ENCODE measurements at places on chromosomes 6 and 20.
A peak's percentile ranks its signal among the peaks of the same experiment; 100 is the strongest.

DNA sequence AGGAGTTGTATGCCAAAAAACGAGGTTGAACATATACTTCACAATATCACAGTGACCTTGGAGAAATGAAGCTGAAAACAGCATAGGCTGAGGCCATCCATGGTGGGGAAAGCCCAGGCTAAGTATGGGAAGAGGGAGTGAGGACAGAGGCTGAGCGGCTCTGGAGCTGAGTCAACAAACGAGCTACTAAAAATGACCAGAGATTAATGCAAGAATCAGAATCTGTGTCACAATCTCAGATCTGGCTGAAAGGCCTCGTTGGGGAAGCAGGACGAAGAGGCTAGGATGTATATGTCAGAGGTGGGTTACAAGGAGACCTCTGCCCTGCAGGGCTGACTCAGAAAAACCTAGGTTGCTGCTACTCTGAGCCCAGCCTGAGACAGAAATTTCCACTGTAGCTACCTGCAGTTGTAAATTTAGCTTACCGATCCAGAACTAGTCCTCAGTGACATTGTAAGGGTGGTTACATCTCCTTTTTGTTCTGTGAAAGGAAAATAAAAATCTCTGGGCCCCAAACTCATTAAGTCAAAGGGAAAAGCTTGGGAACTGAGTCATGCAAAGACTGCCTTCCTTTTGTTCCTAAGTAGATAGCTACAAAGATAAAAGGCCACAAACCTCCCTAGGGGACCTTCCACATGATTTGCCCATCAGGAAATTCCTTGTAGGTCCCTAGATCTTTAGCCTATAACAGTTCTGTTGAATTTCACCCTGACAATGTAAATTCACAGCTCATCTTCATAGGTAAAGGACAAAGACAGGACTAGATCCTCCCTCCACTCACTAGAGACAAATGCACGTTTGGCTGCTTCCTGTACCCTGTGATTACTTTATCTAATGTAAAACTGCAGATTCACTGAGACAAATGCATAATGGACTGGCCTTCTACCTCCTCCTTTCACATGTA lies 8.5 kb upstream of the TUBB2A start:
- H3K4me3 ChIP-seq: no peak overlapping the region
- H3K36me3 ChIP-seq: no peaks in the 10 kb centered on the region
- H3K27ac ChIP-seq: no peak overlapping the region
- H3K4me1 ChIP-seq: no peaks in the 10 kb centered on the region

- no peaks in the 10 kb centered on the region for H3K36me3 ChIP-seq
- DNase-seq: peak; percentile 12
- no peak overlapping the region for H3K4me3 ChIP-seq
- H3K27me3 ChIP-seq: no peaks in the 10 kb centered on the region
- H3K4me1 ChIP-seq: peaks cover 22% of the 10 kb centered on the region
Observed at GRCh38 chr20:5657190-5657875, 92.9 kb upstream of the SHLD1 start.

DNA sequence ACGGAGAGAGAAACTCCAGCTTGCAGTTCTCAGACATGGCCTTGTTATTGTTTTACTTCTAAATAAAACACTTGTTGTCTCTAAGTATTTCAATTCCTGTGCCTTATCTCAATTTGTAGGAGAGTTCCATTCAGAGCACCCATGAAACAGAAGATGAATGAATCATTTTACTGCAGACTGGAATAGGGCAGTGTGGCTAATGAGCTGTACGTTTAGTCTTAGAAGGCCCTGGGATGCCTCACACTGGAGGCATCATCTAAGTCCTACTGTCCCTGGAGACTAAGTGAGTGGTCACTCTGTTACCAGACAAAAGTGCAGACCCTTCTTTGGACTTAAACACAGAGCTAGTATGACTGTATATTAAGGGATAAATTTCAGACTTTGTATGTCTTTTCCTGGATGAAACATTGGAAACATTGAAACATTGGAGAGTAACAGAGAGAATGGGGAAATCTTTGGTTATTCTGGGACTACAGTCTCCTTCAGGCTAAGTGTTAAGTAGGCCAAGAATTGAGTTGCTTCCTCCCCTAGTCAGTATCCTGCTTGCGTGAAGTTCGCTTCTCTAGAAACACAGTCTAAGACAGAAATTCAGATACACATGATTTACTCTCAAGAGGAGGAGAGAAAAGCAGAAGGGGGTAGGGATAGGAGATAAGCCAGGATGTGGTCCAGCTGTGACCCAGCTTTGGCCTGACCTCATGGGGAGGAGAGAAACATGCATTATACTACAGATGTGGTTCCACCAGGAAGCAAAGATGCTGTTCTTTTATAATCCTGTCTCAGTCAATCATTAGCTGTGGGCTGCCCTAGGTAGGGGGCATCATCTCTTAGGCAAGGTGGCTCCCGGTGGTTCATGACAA lies 167.4 kb upstream of the BMP2 start:
- no peak overlapping the region for H3K4me3 ChIP-seq
- H3K27ac ChIP-seq: peak overlapping the region; percentile 8
- H3K36me3 ChIP-seq: no peaks in the 10 kb centered on the region
- H3K4me1 ChIP-seq: peaks cover 50% of the 10 kb centered on the region
- H3K27me3 ChIP-seq: no peaks in the 10 kb centered on the region

DNA sequence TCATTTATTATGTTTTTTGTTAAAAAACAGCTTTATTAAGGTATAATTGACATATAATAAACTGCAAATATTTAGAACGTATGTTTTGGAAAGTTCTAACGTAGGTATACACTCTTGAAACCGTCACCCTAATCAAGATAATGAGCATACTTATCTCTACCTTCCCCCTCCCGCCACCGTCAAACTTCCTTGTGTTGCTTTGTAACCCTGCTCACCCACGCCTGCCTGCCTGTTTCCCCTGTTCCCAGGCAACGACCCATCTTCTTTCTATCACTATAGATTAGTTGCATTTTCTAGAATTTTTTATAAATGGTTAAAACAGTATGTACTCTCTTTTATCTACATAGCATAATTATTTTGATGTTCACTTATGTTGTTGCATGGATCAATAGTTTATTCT lies 33.5 kb upstream of the GCLC start:
- no peaks in the 10 kb centered on the region for H3K36me3 ChIP-seq
- H3K4me3 ChIP-seq: no peak overlapping the region
- H3K27ac ChIP-seq: no peak overlapping the region
- no peaks in the 10 kb centered on the region for H3K27me3 ChIP-seq
- H3K4me1 ChIP-seq: peaks cover 4% of the 10 kb centered on the region

- no peaks in the 10 kb centered on the region for H3K27me3 ChIP-seq
- no peaks in the 10 kb centered on the region for H3K4me1 ChIP-seq
- no peak overlapping the region for H3K4me3 ChIP-seq
- H3K27ac ChIP-seq: no peak overlapping the region
Observed at GRCh38 chr20:5402903-5403531, 86.3 kb upstream of the PROKR2 start.

- H3K27ac ChIP-seq: no peak overlapping the region
- H3K4me3 ChIP-seq: no peak overlapping the region
- DNase-seq: no peak
Observed at GRCh38 chr20:44021186-44021585, 106.5 kb downstream of the TOX2 start.

DNA sequence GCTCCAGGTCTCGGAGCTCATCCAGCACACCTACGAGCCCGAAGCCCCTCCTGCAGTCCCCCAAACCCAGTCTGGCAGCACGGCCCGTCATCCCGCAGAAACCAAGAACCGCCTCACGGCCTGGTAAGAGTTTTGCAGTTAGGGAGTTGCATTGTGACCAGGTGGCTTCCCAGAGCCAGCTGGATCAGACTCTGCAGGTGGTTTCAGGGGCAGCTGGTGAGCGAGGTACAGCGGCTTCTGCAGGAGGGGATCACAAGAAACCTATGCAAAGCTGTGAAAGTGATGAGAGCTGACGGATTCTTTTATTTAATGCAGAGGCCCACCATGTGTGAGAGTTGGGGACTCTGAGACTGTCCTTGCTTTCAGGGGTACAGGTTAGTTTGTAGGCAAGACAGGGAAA lies 45.9 kb upstream of the SCGN start:
- H3K27ac ChIP-seq: no peak overlapping the region
- no peak overlapping the region for H3K4me3 ChIP-seq
- H3K27me3 ChIP-seq: no peaks in the 10 kb centered on the region
- H3K4me1 ChIP-seq: no peaks in the 10 kb centered on the region

All from cardiac muscle cell (in vitro differentiated cells and primary cell).